A172 (cell line): ENCODE measurements at places on chromosomes 2 and 18.

DNA sequence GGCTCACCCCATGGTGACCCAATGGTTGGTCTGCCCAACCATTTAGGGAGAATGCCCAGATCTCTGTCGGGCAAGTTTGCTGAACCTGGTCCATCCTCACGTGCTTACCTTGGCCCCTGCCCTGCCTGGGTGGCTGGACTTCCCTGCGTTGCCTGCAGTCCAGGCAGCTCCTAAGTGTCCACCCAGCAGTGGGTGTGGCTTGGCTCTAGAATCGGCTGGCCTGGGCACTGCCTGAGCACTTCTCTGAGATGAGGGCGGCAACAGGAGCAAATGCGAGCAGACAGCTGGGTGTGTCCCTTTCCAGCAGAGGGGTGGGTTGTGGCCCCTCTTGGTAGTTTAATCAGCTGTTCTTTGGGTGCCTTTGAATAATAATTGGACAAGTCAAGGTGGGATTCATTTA is 11.3 kb downstream of the PCARE start:
- DNase-seq, result no peak

GRCh38 chr2:16081316-16082200 is 141.2 kb downstream of the MYCN start:
- DNase-seq, result no peak

DNA sequence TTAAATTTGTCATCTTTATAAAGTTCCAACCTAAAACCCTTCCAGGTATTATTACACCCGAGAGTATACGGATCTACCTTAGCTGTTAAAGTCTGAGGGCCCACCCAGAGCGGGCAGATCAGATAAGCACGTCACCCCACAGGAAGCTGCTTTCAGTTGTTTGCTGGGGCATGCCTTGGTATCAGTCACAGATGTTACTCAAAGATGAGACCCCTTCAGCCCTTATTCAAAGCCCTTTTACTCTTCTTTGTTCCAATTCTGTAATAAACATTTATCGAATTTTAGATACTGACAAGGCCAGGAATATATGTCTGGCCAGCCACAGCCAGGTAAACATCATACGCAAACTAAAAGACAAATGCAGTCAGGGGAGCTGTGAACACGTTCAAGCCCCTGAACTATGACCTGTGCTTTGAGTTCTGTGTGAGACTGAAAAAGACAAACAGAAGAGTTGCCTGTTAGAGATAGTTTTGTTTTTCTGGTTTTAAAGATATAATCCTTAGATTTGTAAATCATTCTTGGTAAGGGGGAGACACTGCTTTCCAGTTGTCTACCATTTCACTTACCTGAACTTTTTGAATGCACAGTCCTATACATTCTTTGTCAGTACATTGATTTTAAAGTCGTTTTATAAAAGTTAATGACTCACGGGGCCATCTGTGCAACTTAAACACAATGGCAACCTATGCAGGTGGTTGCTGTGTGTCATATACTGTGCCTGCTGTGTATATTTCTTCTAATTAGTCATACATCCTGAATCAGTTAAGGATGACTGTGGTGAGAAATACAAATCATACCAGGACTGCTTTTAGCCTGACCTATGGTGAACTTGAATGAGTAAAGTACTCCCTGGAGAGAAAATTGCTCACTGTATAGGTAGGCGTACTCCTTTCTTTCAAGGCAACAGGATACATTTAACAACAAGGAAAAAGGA is 100.5 kb upstream of the ITPRID2 start:
- peak; percentile 99 for DNase-seq

DNA sequence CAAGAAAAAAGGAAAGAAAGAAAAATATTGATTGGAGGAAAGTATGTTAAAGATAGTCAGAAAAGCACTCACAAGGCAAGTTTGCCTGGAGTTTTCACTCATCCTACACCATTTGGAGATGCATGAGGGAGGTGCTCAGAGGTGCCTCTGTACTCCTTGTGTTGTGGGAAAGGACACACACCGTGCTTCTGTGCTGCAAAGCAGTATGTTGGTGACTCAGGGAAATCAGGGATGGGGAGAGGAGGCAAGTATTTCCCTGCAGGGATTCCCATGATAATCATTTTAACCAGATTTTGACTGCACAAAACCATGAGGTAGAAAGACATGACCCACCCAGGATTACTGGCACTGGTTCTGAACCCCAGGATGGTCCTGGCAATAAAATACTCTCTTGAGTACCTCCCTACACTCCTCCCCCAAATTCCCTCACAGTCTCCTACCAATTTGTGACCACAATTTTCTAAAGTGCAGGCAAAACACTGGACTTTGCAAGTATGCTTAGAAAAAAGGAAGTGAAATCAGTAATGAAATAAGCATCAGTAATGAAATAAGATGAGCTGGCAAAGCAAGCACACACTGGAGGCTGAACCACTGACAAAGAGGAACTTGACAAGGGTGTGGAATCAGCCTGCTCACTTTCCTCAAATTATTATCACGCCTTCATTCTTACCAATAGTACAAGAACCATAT is 155.5 kb upstream of the ACVR2A start:
- no peak for DNase-seq

- no peak for DNase-seq
Measured at GRCh38 chr2:42492691-42493467, 903 bp downstream of the KCNG3 start.

DNA sequence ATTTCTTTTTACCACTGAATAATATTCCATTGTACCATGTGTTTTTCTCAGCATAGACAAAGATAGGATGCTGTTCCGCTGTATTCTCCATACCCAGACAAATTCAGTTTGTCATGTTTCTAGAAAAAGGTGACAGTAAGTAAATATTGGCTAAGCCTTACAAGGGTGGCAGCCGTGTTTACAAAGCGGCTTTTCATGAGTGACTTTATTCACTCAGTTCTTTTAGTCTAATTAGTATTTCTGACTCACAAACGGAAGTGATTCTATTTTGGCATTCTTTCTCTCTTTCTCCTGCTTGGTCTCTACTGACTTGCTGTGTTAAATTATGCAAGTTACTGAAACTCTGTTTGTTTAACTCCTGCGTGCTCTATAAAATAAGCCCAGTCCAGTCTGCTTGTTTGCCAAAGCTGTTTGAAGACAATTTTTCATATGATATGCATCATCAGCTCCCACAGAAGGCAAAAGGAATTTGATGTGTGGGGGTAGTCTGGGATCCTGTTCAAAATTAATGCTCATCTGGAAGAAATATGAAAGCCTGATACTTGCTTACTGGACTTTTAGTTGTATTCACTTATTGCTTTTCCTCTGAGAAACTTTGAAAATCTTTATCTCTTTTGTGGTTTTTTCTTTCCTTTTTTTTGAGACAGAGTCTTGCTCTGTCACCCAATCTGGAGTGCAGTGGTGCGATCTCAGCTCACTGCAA is 2.3 kb upstream of the PLEKHH2 start:
- peak; percentile 74 for DNase-seq

DNA sequence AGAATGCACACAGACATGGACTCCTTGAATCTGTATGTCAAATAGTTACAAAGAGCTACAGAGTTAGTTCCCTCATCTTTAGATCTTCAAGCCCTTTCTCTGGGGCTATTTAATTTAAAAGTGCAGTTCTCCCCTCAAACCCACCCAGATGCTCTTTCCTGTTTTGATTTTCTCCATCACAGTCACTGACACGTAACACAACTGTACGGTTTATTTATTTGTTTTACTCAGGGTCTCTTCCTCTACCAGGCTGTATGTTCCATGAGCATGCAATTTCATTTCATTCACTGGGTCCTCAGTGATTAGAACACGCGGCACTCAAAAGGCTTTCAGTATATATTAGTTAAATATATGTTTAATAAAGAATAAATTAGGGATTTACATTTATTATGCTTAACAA is 94.7 kb downstream of the DOCK10 start:
- DNase-seq, result no peak

- DNase-seq, result no peak
Measured at GRCh38 chr18:23847321-23847986, 158.2 kb downstream of the LAMA3 start.

DNA sequence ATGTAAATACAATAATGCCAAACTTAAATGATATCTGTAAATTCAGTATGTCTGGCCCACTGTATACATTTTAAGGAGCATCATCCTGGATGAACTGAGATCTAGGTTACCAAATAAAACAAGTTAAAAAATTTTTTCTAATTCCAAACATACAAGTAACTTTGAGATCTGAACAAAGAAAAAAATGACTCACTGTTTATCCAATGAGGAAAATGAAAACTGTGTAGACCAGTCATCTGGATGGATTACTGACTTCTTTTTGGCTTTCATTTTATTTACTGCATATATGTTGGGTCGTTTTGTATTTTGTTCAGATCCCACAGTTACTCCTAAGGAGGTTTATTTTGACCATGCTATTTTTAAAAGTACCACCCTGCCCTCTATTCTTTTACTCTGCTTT is 189.8 kb downstream of the RBM43 start:
- DNase-seq, result no peak

GRCh38 chr2:164840458-164840929 is 1.1 kb downstream of the COBLL1 start:
- DNase-seq, result no peak

DNA sequence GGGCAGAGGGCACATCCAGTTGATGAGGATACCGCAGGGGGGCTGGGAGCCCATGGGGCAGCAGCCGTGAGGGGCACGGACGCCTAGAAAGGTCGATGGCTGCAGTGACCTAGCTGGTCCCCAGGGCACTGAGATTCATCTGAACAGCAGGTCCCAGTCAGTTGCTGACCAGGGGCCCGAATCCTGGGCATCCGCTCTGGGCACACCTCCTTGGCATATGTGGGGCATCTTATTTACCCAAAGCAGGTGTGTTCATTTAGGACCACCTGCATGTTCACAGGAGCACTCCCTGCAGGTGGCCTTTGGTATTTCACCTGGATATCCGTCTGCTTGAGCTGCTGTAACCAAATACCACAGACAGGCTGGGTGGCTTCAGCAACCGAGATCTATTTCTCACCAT is 72.0 kb upstream of the ODC1 start:
- no peak for DNase-seq

DNA sequence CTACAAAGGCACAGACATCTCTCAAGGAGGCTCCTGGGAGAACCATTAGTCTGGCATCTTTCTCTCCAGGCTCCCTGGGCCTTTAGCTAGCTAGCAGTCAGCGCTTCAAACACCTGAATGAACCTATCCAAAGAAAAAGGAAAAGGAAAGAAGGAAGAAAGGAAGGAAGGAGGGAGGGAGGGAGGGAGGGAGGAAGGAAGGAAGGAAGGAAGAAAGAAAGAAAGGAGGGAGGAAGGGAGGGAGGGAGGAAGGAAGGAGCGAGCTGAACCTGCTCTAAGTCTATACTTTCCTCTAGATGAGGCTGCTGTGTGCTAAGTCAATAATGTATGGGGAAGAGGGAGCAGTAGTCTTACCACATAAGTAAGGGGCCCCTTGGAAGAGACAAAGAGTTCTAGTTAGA is 5.1 kb upstream of the BCL11A start:
- DNase-seq, result no peak

GRCh38 chr2:60872510-60872928 is 8.9 kb upstream of the REL start:
- DNase-seq, result no peak

- no peak for DNase-seq
Measured at GRCh38 chr2:9970200-9971044, 18.9 kb downstream of the GRHL1 start.

DNA sequence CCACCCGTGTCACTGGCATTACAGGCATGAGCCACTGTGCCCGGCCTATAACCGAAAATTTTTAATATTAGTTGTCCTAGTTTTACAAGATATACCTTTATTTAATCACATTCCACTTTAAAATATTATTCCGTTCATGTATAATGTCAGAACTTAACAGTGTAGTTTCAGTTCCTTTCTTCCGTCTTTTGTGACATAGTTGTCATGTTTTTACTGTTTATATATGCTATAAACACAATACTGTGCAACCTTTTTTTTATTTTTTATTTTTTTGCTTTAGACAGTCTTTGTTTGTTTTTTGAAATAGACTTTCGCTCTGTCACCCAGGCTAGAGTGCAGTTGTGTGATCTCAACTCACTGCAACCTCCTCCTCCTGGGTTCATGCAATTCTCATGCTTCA is 129.5 kb upstream of the TTC27 start:
- no peak for DNase-seq

DNA sequence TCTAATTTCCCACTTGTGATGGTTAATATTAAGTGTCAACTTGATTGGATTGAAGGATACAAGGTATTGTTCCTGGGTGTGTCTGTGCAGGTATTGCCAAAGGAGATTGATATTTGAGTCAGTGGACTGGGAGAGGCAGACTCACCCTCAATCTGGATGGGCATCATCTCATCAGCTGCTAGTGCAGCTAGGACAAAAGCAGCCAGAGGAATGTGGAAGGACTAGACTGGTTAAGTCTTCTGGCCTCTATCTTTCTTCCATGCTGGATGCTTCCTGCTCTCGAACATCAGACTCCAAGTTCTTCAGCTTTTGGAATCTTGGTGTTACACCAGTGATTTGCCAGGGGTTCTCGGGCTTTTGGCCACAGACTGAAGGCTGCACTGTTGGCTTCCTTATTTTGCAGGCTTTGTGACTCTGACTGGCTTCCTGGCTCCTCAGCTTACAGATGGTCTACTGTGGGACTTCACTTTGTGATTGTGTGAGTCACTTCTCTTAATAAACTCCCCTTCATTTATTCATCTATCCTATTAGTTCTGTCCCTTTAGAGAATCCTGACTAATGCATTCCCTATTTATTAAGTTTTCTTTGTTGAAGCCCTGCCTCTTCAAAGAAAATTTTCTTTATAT is 1087.5 kb upstream of the NXPH2 start:
- no peak for DNase-seq

DNA sequence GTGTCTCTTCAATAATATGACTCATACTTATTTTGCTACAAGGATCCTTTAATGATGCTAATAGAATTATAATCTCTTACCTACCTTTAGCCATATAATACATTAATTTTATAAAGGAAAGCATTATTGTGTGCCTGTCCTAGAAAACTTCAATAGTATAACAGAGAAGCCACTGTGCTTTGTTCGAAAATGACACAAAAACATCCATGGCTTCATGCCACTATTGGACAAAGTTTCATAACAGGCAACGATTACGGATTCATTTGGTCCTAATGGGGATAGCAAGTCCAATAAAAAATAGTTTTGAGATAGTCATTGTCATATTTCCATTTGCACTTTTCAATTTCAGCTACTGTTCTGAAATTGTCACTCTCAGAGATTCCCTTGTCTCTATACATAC is 52.5 kb upstream of the CCDC150 start:
- no peak for DNase-seq

GRCh38 chr2:189152483-189152882 is 27.1 kb downstream of the COL5A2 start:
- DNase-seq, result no peak

DNA sequence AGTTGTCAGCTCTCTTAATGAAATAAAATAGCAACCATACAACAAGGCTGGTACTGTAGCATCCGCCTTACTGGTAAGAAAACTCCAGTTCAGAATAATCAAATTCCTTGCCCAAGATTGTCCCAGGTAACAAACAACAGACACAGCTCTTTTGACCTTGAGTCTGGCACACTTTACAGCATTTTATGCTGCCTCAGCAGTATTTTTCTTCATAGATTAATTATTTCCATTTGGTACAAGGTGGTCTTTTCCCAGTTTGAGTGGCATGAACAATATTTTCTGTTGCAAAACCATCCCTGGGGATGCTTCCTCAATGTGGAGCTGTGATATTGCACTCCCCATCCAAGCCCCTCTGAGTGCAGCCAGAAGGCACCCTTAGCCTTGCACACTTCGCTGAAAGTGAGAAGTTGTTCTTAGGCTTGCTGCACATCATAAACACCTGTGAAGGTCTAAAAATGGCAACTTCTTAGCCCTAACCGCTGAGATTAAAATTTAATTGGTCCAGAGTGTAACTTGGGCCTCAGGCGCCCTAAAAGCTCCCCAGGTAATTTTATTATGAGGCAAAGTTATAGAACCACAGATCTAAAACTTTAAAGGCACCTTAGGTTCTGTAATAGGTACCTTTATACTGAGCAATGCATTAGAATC is 523.3 kb downstream of the CMPK2 start:
- no peak for DNase-seq
